ENCODE measurements at places on chromosomes 1 and 21.

DNA sequence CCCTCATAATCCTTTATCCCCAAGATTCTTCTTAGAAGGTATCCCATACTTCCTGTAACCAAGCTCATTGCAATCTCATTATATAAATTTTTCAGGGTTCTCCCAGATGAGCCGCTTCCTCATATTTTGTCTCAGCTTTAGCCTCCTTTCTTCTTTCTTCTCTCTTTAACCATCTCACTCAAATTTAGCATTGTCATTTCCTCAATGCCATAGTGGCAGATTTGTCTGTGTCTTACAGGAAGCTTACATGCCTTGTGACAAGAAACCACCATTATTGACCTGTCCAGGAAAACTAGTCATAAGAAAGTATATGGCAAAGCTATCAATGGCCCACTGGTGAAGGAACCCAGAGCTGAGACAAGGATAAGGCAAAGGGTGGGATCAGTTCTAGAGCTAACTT lies 6.0 kb upstream of the FCRL2 start:
- no peak for DNase-seq

DNA sequence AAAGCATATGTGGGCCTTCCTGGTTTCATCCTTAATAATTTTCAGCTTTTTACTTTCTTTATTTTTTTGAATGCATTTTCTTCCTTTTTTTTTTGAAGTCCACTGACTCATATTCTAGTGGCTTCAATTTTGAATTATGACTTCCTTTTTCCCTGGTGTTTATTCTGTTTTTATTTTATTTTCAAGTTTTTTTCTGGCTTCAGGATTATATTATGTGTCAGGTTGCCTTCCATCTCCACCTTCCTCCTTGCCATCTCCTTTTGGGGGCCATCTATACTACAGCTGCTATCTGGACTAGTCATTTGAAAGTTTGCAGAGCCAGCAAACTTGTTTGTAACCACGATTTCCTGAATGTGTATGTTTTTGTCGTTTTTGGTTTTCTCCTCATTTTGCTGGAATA lies 117.6 kb downstream of the LEPR start:
- DNase-seq = no peak

- no peak for DNase-seq
Observed at GRCh38 chr1:57590978-57591377, 167.1 kb upstream of the DAB1 start.

GRCh38 chr1:209554761-209555611 lies 28.5 kb upstream of the CAMK1G start:
- no peak for DNase-seq

DNA sequence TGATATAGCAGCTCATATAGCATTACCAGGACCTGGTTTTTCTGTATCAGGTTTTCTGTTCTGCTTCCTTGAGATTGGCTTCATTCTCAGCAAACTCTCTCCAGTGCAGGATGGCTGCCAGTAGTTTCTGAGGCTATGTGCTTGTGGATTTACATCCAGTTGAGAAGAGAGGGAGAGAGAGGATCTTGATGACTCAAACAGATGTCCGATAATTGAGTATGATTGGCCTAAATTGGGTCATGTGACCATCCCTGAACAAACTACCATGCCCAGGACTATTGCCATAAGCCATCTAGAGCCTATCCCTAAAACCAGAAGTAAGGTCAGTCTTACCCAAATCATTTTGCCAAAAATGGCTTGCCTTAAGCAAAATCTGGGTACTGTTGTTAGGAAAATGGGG lies 18.1 kb upstream of the PSMA5 start:
- no peak for DNase-seq

DNA sequence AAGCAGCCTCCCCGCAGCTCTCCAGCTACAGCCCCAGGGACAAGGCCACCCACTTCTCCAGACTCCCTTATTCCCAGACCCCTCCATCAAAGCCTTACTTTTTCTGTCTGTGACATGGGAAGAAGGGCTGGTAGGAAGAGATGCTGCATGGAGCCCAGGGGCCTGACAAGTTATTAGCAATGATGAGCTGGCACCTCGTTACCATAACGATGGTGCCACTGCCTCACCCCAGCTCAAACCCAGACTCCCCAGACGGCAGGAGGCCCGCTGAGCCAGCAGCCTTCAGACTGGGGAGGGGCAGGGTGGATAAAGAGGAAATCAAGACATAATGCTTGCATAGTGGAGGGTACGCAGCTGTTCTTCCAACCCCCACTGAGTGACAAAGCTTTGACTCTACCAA lies 3.3 kb downstream of the DLGAP3 start:
- no peak for DNase-seq

- DNase-seq = no peak
Observed at GRCh38 chr21:35323947-35324346, 274.8 kb upstream of the RUNX1 start.

DNA sequence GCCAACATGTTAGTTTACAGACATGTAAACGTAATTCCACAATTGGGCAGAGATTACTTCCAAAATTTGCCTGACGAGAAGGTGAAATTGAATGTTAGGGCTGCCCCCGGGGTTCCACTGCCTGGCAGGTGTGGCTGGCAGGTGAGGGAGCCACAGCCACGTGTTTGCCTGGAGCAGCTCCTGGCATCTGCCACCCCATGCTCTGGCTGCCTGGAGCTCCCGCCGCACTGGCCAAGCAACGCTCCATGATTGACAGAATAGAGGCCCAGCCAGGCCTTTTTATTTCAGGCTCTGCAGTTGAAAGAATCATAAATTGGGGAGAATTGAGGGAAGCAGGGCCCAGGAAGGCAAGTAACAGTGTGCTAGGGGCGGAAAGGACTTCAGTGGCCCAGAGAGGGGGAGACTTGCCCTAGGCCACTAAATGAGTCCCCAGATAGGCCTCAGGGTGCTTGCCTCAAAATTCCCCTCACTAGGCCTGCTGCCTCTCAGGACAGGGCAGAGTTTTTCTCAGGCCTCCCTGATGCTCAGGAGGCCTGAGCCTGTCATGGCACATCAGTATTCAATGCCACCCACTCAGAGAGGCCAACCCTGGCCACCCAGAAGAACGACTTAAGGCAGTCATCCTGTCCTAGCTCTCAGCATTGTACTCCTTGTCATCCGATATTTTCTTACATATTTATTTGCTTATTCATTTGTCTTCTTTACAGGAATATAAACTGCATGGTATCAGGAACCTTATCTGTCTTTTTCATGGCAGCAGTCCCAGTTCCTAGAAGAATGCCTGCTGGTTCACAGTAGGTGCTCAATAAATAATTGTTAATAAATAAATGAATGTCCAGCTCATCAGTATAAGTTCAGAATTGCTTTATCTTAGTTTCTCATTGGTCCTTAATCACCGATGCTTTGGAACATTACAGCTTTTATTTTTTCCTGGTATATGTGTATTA lies 16.6 kb upstream of the S1PR1 start:
- no peak for DNase-seq

- DNase-seq = no peak
Observed at GRCh38 chr1:173960625-173961024, 43.5 kb upstream of the SERPINC1 start.

DNA sequence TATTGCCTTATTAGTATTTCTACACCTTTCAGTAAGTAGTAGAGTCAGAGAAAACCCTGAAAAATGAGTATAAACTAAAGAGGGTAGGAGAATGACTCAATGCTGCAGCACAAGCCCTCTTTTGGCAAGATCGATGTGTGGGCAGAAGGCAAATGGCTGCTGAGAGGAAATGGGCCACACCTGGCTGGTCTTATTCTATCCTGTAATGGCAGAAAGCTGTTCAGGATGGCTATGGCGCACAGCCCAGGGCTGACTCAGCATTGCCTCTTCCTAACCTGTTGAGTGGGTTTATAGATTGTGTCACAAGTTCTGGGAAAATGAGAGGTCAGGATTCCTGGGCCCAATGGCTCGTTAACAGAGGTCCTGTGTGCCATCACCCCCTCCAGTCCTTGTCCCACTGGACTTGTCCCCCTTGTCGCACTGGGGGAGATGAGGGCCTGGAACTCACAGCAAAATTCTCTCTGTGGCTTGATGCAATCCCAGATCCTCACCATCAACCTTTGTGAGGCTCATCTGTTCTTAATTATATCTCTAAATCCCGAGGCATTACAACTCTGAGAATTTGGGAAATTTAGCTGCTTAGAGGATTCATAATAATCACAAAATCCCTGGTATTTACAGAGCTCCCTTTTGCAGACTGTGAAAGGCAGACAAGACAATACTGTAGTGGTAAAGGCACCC lies 13.2 kb downstream of the HMGB4 start:
- DNase-seq = no peak

DNA sequence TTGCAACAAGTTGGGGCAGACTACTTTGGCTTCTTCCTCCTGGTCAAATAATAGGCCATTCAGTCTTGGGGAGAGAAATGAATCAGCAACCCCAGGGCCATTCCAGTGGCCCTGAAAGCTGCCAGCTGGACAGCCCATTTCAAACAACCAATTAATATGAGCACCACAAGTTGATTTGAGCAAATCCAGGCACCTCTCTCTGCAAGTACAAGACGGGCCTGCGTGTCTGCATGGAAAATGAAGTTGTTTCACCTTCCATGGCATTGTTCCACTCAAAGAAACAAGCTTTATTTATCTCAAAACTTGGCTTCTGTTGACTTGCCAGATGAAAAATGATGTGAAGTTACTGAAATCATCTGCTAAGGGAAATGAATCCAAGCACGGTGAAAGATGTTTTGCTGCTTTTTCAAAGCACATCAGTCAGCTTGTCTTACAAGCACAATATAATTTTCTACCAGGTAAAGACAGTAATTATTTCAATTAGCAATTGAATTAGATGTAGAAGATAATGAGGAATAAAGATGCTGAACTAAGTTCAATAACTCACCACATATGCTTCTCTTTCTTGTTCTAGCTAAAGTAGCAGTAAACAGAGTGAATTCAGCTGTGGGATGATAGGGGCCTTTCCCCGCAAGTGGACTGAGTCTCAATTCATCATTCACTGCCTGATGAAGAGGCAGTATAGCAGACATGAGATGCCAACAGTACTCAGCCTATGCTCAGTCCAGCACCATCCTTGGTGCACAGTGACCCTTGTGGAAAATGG lies 95.2 kb upstream of the SSX2IP start:
- no peak for DNase-seq

DNA sequence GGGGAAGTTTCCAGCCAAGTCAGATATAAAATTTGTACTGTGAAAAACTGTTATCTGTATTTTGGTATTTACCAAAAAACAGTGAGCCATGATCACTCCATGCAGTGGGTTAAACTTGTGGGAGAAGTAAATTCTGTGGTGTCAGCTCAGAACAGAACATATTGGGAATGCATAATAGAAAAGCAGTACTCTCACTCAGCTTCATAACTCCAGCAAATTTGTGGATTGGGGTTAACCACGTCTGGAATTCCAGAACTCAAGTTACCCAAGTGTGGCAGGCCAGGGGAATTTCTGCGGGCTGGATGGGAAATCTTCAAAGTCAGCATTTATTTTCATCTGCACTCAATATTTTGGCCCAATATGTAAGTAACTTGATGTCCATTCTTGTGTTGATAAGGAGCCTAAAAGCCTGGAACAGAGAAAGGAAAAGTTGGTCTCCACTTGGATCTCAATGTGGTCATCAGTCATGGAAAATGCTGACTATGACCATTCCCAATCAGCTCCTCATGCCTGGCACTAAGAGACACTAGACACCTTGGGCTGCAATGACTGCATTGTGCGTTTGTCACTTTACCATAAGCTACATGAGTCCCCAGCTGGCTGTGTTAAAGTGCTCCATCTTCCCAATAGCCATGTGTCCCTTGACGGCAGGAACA lies 39.1 kb upstream of the ENAH start:
- no peak for DNase-seq

DNA sequence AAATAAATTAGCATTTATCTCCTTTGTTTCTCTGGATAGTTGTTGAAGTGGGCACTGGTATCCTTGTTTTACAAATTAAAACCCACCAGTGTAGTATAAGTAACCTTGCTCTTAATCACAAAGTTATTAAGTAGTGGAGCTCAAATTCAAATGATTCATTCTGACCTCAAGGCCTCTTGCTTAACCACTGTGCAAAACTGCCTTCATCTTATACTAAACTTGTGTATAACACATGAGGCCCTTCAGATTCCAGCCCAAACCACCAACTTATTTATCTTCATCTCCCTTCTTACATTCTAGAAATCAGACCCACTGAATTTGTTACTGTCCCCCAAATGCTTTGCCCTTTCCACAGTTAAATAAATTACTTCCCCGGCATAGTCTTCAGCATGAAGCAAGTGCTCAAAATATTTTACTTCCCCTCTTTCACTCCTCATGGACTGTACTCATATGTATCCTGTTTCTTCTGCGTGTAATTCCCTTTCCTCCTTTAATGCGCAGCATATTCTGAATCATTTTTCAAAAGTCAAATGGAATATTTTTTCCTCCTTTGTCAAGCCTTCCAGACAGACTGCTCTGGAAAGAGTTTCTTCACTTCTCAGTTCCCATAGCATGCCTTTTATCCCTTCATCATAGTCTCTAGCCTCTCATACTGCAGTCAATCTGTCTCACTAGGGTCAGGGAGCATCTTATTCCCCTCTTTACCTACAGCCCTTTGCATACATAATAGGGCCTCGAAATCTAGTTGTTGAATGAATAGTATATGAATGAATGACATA lies 19.0 kb upstream of the DNASE2B start:
- no peak for DNase-seq

GRCh38 chr1:204213668-204214662 lies at the start of gene GOLT1A:
Gene GOLT1A (minus strand): TSS chr1:204213988. CDS start chr1:204213906, 82 bp downstream.
- DNase-seq = no peak

DNA sequence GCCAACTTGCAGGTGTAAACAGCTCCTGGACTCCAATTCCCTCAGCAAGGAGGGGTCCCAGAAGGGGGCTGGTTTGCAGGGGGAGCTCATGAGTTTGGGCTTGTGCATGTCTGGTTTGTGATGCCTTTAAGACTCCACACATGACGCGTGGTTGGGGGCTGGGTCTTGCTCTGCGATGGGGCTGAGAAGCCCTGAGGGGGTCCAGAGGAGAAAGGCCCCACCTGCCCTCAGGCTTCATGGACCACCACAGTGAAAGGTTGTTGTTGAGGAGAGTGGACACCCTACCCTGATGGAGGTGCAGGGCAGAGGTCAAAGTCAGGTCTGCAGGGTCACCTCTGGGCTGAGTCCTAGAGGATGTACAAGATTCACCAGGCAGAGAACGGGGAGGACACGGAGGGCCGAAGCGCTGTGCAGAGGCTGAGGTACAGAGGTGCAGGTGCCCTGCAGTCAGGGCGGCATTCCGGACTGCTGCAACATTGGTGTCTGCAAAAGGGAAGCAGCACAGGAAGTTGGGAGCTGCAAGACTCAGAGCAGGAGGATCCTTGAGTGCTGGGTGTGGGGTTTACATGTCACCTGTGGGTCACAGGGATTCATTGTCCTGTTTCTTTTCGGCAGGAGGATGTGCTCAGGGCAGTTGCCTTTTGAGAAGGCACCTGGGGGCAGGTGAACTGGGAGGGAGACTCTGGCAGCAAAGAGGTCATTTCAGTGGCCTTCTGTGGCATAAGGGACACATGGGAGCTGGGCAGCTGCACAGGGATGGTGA lies 399.4 kb downstream of the PTPRU start:
- no peak for DNase-seq

- no peak for DNase-seq
Observed at GRCh38 chr1:240589585-240590110, 22.3 kb downstream of the GREM2 start.

- DNase-seq = no peak
Observed at GRCh38 chr1:214397497-214397896, 116.5 kb downstream of the SMYD2 start.

GRCh38 chr1:39305555-39305954 lies 101.1 kb downstream of the MACF1 start:
- no peak for DNase-seq
